ENCODE measurements at places on chromosomes 4 and X.
A peak's percentile ranks its signal among the peaks of the same experiment; 100 is the strongest.

DNA sequence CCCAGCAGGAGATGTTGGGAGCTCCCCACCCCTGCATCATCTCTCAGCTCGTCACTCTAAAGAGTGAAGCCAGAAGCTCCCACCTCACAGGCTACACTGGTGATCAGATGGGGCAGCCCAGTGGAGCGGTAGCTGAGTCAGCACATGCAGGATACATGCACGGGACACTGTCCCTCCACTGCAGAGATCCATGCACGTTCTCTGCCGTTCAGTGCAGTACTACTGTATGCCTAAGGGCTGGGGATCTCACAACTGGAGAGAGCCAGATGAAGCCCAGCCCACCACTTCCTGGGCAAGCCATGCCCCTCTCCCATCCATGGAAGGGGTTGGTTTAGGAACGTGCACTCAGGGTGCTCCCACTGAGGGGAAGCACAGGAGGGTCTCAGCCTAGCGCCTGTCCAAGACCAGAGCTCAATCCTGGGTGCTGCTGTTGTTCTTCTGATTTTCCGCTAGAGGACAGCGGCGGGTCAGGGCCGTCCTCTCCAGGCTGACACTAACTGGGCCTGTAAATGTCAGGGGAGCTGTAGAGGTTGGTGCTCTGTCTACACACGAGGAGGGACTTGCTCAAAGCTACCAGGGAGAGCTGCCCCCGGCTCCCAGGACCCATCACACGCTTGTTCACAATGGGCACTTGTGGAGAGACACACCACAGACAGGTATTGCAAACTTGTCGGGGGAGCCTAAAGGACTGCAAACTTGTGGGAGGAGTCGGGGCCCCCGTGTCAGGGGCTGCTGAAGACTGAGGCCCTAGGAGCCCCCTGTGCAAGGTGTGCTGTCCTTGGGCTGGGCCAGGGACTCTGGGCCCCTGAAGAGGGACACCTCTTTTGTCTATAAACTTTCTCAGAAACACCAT, 18.2 kb upstream of the ABLIM2 start:
- peak; percentile 60 for DNase-seq

DNA sequence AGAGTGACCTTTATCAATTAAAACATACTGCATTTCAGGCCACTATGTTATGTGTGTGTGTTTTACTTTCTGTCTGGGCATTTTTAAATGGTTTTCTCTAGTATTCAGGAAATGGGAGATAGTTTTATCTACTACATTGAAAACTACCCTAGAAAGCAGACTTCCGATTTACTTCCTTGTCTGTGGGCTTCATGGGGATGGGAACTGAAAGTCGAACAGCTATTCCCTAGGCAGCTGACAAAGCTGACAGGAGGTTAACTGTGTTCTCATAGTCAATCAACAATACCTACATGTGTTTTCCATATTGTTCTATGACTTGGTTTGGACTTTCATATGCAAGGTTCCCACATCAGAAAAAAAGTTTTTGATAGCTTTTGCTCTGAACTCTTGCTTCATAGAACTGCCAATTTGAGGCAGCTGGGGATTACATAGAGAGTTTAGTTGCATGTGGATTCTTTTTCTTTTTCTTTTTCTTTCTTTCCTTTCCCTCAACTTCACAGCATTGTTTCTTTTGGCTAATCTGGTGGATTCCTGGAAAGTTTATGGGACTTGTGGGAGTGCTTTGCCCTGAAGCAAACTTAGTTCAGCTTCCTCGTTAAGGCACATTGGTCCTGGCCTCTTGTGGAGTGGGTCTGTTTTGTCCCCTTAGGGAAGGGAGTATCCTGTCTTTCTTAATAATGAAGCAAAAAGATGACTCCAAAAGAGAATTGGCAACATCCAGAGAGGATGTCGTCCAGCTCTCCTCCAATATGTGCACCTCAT, 327.1 kb upstream of the GIMD1 start:
- DNase-seq, result no peak

DNA sequence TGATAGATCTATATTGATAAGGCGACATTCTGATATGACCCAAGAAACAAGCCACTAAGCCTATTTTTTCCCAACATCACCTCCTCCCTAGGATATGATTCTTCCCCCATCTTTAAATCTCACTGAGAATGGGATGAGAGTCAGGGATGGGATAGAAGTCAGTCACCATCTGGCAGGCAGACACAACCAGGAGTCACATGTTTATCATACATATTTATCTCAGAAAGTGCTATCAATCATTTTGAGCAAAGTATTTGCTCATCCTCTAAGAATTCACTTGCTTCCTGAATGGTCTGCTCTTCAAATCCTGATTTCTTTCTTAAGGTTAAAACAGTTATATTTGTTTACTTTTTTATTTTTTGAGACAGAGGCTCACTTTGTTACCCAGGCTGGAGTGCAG, 20.3 kb downstream of the DNAAF6 start:
- peak; percentile 12 for DNase-seq

- no peak for DNase-seq
These were observed 21.9 kb downstream of the RNF128 start for GRCh38 chrX:106748377-106748776.

- no peak for DNase-seq
These were observed 153.5 kb downstream of the CAMK2D start for GRCh38 chr4:113607998-113608397.

Data from NCI-H1694 (cell line).